Stimulated activated CD8-positive, alpha-beta memory T cell treated with anti-CD3 and anti-CD28 coated beads, Interleukin-2, amount 100 ng/mL, for 1 hour (primary cell): ENCODE measurements at places on chromosomes 5 and 9.

- DNase-seq, result no peak
Observed at GRCh38 chr5:174511714-174512253, 212.6 kb upstream of the MSX2 start.

GRCh38 chr5:14200312-14200990 is 57.3 kb downstream of the TRIO start:
- no peak for DNase-seq

DNA sequence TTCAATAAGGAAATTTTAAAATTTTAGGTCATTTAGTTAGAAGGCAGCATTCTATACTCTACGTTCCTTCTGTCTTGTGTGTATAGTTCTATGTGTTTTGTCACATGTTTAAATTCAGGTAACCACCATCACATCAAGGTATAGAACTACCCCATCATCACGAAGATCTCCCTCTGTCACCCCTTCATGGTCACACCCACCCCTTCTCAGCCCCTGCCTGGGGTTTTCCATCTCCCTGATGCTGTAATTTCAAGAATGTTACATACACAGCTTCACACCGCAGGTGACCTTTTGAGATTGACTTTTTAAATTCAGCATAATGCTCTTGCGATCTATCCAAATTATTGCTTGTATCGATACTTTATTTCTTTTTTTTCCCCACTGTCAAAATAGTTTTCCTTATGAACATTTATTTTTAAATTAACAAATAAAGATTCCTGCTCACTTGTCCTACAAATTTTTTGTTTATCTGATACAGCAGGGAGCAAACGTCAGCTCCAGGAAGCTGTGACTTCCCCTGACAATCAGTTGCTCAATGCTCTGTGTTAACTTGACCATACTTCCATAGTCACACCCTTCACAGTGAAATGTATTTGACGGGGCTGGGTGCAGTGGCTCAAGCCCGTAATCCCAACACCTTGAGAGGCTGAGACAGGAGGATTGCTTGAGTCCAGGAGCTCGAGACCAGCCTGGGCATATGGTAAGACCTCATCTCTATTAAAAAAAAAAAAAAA is 10.2 kb downstream of the BTNL8 start:
- no peak for DNase-seq

DNA sequence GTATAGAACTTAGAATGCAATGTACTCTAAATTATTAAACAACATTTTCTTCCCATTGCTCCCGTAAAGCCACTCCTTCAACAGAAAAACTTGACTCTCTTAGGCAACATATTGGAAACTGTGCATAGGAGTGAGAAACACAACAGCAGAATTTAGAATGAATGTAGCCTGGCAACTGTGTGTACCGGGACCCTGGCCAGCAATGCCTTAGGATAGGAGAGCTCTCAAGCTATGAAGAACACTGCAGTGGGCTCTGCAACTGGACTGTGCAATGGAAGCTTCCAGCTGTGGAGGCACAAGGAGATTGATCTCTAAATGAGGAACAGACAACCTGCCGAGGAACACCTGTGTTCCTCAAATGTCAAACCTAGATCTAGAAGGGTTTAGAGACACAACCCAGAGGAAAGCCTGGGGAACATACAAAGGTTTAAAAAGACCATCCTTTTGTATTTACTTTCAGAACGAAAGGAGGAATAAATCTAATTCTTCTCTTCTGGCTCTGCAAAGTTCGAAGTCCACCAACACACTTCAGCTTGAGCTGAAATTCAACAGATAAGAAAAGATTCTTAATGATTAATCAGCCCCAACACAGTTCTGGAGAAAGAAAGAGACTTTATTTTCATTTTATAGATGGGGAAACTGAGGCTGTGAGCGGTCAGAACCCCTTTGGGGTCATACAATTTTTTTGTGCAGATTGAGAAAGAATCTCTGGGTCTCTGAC is 51.5 kb upstream of the ARL15 start:
- DNase-seq, result no peak

GRCh38 chr5:54234304-54234933 is 76.0 kb downstream of the ARL15 start:
- no peak for DNase-seq

DNA sequence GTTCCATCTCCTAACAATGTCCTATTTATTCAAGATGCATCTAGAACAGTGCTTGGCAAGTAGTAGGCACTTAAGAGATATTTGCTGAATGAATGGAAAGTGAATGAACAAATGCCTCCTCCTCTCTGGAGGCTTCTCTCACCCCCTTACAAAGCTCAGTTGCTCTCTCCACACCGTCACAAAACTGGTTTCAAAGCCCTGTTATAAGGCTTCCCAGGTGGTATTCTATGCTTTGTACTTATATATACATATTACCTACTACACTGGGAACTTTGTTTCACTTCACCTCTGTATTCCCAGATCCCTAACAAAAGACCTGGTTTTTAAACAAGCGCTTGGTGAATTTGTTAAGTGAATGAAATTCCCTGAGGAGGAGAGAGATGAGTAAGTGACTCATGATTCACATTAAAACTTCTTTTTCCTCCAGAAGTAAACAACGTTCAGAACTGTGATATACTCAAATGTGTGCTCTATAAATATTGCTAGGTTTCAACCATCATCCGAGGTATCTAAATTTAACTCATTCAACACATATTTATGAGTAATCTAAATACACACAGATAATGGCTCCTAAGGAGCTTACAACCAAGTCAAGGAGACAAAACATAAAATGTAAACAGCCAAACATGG is 36.0 kb downstream of the DENND1A start:
- DNase-seq, result no peak

- no peak for DNase-seq
Observed at GRCh38 chr5:41097642-41098041, 26.5 kb upstream of the MROH2B start.

GRCh38 chr9:3735251-3735650 is 209.4 kb upstream of the RFX3 start:
- DNase-seq, result no peak

DNA sequence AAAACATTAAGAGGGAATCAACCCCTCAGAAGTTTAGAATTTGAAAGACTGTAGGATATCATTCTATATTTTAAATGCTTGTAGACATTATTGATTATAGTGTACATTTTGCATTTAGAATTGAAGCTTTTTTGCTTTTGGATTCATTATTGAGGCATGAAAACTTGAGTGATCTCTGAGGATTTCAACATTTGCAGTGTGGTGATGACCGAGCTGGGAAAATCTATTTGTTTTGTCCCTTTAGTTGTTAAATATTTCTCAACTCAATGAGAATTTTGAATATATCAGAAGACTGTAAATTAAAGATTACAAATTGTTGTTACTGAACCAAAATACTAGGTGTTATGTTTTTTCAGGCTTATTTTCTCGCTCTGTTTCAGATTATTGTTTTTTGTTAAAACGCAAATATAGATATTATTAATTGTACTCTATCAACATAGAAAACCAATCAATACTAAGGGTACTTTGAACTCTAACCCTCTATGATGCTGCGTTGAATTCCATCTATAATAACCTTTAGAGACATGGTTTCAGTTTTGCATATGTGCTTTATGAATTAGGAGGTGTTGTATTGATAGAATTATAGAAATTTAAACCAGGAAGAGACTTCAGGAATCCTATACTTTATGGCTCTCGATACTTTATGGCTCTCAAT is 19.3 kb upstream of the DMRTA1 start:
- DNase-seq, result no peak

DNA sequence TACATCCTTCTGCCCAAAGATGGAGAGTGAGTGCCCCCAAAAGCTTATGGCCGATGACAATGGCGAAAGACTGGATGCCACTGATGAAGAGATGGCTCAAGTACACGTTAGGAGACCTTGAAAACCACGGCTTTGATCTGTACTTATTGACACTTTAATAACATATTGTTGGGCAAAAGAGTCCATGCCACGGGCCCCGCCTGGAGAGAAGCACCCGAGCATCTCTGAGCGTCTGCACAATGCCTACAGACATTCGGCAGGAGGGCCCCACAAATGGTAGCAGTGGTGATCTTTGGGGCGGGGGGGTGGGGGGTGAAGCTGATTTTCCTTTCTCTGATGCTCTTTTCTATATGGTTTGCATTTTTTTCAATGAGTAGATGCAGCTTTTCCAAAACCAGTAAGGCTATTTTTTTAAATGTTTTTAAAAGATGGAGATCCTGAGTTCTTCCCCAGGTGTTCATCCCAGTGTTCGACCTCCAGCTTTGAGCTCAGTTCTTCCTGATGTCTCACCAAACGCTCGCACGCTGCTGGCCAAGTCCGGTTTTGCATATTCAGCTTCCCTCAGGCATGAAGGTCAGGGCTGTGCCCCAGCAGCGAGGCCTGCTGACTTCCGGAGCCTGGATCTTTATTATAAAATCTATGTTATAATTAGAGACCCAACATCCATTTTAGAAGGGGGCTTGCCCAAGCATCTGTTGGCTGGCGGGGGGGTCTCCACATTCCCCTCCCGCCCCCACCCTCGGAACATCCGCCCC is 34.3 kb upstream of the BARHL1 start:
- DNase-seq, result no peak

DNA sequence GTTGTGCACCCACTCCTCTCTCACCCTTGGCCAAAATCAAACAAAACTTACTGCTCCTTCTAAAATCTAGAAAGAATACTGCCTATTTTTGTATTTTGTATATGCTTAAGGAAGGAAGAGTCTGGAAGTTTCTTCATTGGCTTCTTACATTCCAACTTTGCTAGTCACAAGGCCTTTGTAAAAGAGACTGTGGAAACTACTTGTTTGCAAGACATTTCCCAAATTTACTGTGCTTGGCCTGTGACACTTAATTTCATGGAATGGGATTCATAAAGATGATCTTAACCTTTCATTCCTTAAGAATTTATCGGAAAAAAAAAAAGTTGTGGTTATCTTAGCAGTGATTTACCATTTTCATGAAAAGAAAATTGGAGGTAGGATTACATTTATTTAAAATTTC is 208.9 kb downstream of the VPS13A start:
- no peak for DNase-seq

GRCh38 chr5:64229163-64229774 is 63.6 kb downstream of the RNF180 start:
- DNase-seq, result no peak
